ENCODE measurements at places on chromosomes 16 and 17. TPM values are rescaled to one million over a fixed set of nuclear protein-coding genes. Genes with fewer than 3 reads are reported as not detected.

DNA sequence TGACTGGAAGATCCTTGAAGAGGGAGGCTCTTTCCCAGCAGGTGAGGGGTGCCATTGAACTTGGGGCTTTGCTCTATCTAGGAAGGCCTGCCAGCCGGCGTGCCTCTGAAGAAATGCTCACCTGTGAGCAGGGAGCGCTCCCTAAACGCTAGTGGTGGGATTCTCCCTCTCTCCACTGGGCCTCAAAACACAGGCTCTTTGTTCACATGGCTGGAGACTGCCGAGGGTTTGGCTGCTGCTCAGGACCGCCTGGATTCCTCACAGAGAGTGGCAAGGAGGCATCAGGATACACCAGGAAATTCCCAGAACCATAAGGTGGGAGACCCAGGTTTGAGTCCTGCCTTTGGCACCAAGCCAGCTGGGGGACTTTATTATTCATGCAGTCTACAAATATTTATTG lies 17.6 kb upstream of the TMEM11 start:
- no peak for DNase-seq

- DNase-seq = no peak
Measured at GRCh38 chr16:84614073-84614459, 3.8 kb downstream of the COTL1 start.

DNA sequence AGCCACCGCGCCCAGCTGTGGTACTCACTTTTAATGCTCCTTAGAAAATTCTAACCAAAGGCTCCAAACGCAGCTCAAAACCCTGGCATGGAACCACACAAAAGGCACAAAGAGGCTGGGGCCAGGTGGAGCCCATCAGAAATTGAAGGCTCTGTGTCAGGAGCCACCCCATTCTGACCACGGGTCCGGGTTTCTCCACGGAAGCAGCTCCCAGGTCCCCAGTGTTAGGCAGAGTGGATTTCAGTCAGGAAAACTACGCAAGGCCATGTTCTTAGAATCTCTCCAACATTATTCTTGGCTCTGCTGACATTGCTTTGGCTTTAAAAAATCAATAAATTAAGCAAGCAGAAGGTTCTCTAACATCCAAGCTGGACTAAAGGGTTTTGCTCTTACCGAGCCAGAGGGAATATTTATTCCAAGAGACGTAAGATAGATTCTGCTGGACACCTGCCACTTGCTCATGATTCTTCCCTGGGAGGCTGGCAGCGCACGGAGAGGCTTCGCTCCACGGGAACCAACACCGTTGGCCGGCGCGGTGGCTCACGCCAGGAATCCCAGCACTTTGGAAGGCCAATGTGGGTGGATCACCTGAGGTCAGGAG lies 93.5 kb downstream of the NXN start:
- no peak for DNase-seq

DNA sequence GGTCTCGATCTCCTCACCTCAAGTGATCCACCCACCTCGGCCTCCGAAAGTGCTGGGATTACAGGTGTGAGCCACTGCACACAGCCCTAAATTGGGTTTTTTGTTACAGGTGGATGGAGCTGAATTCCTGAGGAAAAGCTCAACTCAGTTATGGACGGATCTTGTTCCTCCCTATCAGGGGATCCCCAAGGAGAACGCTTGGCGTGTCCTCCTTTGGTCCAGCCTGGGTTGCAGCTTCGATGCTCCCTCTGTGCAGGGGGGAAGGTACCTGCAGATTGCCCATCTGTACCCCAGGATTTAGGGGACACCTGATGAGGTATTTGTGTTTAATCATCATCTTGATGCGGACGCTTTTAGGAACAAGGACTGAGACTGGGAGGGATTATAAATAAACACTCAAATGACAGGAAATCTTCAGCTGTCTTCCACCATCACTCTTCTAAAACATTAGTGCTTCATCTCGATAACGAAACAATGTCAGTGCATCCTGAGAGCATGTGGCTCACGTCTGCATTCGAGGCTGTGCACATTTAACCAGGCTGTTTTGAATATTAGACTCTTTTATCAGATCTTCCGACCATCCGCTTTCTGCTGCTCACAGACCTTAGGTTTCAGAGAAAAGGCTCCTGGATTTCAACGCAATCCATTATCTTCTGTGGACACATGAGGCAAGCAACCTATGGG lies 18.2 kb upstream of the MEIOB start:
- no peak for DNase-seq

DNA sequence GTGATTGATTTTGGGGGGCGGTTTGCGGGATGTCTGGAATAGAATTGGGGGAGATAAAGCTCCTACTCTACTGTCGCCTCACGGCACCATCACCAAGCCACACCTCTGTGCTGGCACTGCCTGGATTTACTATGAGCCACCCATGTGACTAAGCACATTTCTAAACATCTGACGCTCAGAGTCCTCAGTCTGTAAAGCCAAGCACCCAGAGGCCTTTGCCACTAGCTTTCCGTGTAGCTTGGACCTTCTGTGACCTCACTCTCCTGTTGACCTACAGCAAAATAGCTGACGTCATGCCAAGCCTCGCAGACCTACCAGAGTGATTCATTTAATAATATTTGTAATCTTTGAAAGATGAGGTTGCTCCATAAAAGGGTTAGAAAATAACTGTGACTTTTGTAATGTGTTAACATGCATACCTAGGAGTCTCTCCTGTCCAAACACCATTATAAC lies 38.5 kb upstream of the MYOCD start:
- DNase-seq = no peak

- DNase-seq = peak; percentile 96
Measured at GRCh38 chr16:8621572-8622314, at the start of gene METTL22. TSS of gene METTL22 (plus strand) at chr16:8621698. CDS start at chr16:8625666, 3,968 bp downstream.

DNA sequence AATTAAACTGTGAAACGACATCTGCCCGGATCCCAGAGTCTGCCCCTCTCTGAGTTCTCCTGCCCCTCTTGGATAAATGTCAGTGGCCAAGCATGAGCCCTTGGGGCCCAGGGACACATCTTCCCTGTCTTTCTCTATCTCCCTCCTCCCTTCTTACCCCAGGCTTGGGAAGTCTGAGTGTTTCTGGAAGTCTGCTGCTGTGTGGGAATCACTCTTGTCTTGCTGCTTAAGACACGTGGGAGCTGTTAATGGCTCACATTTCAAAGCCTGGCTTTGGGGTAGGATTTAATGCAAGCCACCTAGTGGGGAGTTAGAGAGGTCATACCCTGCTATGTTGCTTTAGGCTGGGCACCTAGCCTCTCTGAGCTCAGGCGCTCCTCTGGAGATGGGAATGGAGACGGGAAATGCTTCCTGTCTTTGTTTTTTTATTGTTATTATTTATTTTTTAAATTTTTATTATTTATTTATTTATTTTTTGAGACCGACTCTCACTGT lies 218.5 kb upstream of the CIBAR2 start:
- no peak for DNase-seq

GRCh38 chr16:67001726-67002125 lies 13.3 kb downstream of the CES4A start:
- DNase-seq = no peak

- no peak for DNase-seq
Measured at GRCh38 chr16:69763599-69763942, 1.4 kb downstream of the WWP2 start.

DNA sequence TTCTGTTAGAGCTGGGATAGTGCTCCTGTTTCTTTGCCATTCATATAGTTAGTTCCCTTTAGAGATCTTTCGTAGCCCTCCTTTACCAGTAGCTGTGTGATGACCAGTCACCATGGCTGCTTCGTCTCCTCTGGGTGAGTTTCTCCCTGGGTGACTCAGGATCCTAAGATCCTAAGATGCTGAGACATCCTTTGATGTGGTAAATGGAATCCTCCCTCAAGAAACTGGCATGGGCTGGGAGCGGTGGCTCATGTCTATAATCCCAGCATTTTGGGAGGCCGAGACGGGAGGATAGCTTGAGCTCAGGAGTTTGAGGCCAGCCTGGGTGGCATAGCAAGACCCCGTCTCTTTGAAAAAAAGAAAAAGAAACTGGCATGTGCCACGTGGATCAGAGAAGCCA lies 5.9 kb downstream of the PHAF1 start:
- no peak for DNase-seq

GRCh38 chr16:33877-34647 lies 19.3 kb downstream of the POLR3K start:
- no peak for DNase-seq

DNA sequence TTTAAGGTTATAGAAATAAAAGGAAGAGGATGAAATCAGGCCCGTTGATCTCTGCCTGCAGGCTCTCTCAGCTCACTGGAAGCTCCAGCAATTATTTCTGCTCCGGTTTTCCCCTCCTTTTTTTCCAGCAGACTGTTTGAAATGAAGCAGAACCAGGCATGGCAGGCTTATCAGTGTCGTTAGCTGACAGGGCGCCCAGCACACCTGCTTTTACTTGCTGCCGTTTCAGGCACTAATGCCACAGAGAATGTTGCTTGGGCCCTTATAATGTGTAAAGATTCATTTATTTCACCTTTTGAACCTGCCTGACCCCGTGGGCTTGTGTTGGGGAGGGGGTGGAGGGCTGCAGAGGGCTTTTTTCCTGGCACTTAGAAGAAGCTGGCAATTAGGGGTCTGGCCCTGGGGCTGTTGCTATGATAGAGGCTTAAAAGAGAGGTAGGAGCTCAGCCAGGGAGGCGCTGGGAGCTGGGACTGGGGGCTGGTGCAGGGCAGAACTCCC lies 108.1 kb downstream of the IRX3 start:
- no peak for DNase-seq

- DNase-seq = no peak
Measured at GRCh38 chr17:13597723-13598347, 3.9 kb downstream of the HS3ST3A1 start.

DNA sequence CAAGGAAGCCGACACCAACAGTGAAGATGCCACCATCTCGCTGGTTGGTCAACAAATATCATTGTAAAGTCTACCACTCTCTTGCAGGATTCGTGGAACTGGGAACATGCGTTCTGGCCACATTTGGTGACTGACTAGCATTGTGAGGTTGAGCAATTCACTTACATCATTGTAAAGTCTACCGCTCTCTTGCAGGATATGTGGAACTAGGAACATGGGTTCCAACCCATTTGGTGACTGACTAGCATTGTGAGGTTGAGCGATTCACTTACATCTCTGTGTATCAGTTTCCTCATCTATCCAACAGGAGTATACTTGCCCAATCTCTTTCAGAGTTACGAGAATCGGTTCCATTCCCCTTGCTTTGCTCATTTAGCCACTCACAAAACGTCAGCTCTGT lies 42.6 kb upstream of the RPH3AL start:
- DNase-seq = no peak

DNA sequence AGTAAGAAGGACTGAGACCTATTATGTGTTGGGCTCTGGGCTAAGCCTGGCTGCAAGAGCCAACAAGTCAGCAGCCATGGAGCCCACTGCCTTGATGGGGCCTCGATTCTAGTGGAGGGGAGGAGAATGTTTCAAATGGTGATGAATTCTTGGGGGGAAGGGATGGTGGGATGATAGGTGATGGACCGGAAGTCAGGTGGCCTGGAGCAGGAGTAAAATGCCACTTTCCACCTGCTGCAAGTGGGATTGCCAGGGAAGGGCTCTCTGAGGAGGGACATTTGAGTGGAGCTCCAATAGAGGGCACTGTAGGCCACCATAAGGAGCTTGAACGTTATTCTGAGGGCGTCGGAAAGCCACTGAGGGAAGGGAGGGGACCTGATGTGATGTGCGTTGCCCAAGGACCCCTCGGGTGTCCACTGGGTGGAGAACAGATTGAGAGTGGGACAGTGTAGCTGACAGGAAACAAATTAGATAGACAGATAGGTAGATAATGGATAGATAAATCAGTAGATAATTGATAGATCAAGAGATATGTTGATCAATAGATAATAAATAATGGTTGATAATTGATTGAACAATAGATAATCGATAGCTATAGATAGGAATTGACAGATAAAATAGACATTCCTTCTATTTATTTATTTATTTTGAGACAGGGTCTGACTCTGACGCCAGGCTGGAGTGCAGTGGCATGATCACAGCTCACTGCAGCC lies 18.2 kb upstream of the NXPH3 start:
- peak; percentile 43 for DNase-seq

DRC7 gene
- not detected for total RNA-seq

TSPOAP1 gene
- 1.3 TPM for total RNA-seq

SULT1A3 gene
- total RNA-seq = 9.4 TPM

RUNDC3A gene
- 0.13 TPM for total RNA-seq

CTRB2 gene
- 4.1 TPM for total RNA-seq

CCR7 gene
- total RNA-seq = 0.39 TPM

MYO15B gene
- 110 TPM for total RNA-seq

CLEC10A gene
- 20.6 TPM for total RNA-seq

HEXD gene
- 24.1 TPM for total RNA-seq

GJC1 gene
- 17.1 TPM for total RNA-seq

Measured in mesenteric fat pad (tissue), 1 donor.